ENCODE measurements at places on chromosomes 12 and 14.

DNA sequence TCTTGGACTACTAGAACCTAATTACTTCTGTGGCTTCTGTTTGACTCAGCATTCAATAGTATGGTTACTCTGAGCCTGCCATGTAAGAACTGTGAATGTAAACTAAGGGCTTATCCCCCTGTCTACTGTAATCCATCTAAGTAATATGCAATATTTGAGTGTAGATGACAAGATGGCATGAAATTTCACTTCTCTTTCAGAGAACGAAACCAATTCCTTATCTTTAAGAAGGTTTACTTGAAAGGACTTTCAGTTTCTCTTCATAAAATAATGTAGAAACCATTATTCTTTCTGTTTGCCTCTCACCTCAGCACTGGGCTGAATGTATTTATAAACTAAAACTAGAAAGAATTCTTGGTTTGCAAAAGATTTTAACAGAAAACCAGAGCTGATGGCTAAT is 60.4 kb upstream of the ARID2 start:
- no peak for DNase-seq

GRCh38 chr12:1606021-1606622 is 11.7 kb upstream of the FBXL14 start:
- DNase-seq: peak; percentile 92

DNA sequence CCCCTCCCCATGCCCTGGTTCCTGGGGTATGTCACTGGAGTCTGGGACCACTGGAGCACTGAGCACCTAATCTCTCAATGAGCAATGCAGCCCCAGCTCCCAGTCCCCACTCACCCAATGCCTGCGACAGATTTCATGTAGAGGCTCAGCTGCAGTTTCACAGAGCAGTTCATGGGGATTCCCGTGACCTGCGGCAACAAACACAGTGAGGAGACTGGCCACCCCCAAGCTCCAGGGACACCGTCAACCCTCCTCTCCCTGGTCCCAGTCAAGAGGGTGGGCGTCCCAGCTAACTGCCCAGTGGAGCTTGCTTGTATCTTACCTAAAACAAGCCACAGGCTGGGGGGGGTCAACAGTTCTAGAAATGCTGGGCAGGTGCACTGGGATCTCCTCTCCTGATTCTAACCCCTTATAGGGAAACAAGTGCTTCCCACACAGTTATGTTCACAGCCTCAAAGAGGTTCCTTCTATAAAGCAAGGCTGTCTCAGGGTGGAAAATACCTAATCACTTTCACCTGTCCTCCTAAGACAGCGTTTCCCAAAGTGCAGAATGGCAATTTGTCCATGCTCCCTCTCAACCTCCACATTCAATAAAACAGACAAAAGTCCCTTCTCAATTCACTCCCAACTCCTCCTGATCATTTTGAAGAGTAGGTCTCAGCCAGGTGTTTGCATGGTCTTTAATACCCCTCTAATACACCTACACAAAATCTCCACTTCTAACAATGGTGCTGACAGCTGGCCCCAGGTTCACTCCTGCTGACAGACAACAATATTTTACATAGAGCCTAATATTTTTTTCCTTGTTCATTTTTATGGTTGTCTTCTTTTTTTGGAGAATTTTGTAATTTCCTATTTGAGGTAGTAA is 68.3 kb downstream of the SCARB1 start:
- DNase-seq: no peak

DNA sequence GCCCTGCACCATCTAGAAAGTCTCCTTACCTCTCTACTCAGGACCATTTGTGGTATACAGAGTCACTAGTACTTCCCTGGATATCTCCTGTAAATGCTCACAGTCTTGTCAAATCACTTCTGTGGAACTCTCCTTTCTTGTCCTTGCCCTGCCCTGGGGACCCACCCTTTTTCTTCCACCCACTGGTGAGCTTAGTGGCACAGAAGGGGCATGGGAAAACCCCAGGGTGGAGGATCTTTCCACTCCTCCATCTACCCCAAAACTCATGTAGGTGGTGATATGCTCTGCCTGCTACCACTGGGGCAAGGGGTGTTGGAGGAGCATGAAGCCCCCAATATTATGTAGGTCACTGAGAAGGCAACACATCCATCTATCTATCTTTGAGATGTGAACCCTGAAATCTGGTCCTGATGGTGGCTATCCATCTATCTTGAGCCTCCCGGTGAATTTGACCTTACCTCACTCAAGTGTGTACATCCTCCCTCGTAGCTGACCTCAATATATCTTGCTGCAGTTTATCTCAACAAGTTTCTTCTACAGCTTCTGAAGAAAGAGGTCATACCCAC is 943 bp downstream of the TESPA1 start:
- DNase-seq: no peak

GRCh38 chr14:73644531-73645247 is at the start of gene DNAL1:
Gene DNAL1, plus strand, starts transcription at chr14:73644986. Its CDS starts 54 bp downstream, at chr14:73645040.
- DNase-seq: peak; percentile 87

- DNase-seq: no peak
These were observed 597.7 kb downstream of the DIO2 start for GRCh38 chr14:79613625-79614024.

GRCh38 chr14:104252256-104253215 is 114.1 kb downstream of the KIF26A start:
- no peak for DNase-seq

GRCh38 chr12:69719336-69720316 is 19.0 kb upstream of the RAB3IP start:
- DNase-seq: no peak

GRCh38 chr14:39383026-39383660 is 49.1 kb downstream of the FBXO33 start:
- no peak for DNase-seq

- DNase-seq: peak; percentile 6
These were observed 266.4 kb upstream of the USP15 start for GRCh38 chr12:61993734-61994345.

DNA sequence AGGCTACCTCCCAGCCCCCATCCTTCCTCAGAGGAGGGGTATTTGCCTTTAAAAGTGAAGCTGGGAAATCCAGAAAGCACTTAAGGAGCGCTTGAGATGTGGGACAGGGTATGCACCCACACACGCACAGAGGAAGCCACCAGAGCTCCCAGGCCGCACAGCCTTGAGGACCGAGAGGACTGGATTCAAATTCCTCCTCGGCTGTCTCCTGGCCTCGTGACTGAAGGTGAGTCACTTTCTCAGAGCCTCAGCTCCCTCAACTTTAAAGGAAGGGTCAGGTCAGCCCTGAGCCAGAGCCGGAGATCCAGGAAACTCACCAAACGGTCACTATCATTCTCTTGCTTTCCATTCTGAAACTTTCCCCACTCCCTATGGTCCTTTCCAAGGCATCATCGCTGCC is 37.6 kb downstream of the BCL11B start:
- no peak for DNase-seq
